ENCODE measurements at places on chromosomes 5 and 9. TPM values are rescaled to one million over a fixed set of nuclear protein-coding genes. Genes with fewer than 3 reads are reported as not detected.

The PCDHA10 gene
- total RNA-seq: not detected

The LMX1B gene
- total RNA-seq: 0.03 TPM

The CCDC192 gene
- not detected for total RNA-seq

The TNFSF8 gene
- 0.11 TPM for total RNA-seq

The PKD2L2 gene
- not detected for total RNA-seq

The NTRK2 gene
- total RNA-seq: 0.59 TPM

The JAKMIP2 gene
- 1.5 TPM for total RNA-seq

The NSG2 gene
- total RNA-seq: not detected

The PCDHB7 gene
- total RNA-seq: not detected

The KIAA1958 gene
- 8.7 TPM for total RNA-seq

The LSM11 gene
- 6.0 TPM for total RNA-seq

The NIM1K gene
- 0.69 TPM for total RNA-seq

The PAEP gene
- not detected for total RNA-seq

The LHX3 gene
- total RNA-seq: not detected

The C5orf58 gene
- not detected for total RNA-seq

The SEPTIN8 gene
- total RNA-seq: 39.0 TPM

The IFNB1 gene
- total RNA-seq: not detected

The HTR4 gene
- total RNA-seq: not detected

The TLR4 gene
- 0.23 TPM for total RNA-seq

The SOX30 gene
- 0.11 TPM for total RNA-seq

The NUTM2F gene
- not detected for total RNA-seq

The DAB2 gene
- 0.53 TPM for total RNA-seq

The CFAP157 gene
- total RNA-seq: not detected

The ENTPD2 gene
- 2.0 TPM for total RNA-seq

The PCDHA1 gene
- not detected for total RNA-seq

The MEIKIN gene
- not detected for total RNA-seq

The IL31RA gene
- 0.31 TPM for total RNA-seq

The ADRA1B gene
- total RNA-seq: not detected

The SAXO1 gene
- total RNA-seq: not detected

The ARHGEF28 gene
- 0.19 TPM for total RNA-seq

The FOXD1 gene
- total RNA-seq: not detected

The TAF11L5 gene
- not detected for total RNA-seq

The KIF24 gene
- total RNA-seq: 5.3 TPM

The AGGF1 gene
- 21.1 TPM for total RNA-seq

All from GM12878 (cell line).